ENCODE measurements at places on chromosomes 5 and 9.
A peak's percentile ranks its signal among the peaks of the same experiment; 100 is the strongest.

- no peak for DNase-seq
Measured at GRCh38 chr9:19522558-19522957, 113.7 kb downstream of the ACER2 start.

- no peak for DNase-seq
Measured at GRCh38 chr5:62299101-62299500, 6.9 kb upstream of the KIF2A start.

DNA sequence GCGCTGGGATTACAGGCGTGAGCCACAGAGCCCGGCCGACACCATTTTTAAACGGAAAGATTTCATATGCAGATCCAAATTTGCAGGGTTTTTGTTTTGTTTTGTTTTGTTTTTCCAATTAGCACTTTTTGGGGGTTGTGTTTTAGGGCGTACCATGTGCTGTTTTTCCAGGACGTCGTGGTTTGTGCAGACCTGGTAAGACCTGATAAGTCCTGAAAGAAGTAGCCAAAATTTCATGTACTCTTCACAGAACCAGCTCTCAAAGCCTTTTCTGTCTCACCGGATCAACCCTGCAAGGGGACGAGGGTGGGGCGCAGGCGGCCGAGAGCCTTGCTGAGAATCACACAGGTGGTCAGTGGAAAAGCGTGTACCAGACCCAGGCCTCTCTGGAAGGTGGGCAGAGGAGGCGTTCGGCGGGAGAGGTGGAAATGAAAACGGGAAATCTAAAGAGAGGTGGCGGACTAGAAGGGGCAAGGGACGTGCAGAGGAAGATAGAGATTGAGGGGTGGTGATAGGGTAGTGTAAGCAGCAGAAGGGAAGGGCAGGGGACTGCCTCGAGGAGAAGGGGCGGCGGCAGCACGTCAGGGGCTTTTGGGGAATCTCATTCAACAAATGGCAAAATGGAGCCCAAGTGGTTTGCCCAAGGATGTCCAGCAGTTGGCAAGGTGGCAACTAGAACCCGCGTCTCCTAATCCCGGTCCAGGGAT is 1.1 kb upstream of the FAF2 start:
- DNase-seq: no peak

- peak; percentile 62 for DNase-seq
Measured at GRCh38 chr9:136399176-136400037, 563 bp downstream of the SNAPC4 start.

- no peak for DNase-seq
Measured at GRCh38 chr9:7289773-7290172, 509.8 kb downstream of the DMAC1 start.

GRCh38 chr5:89353837-89354551 is 471.0 kb upstream of the MEF2C start:
- DNase-seq: no peak

DNA sequence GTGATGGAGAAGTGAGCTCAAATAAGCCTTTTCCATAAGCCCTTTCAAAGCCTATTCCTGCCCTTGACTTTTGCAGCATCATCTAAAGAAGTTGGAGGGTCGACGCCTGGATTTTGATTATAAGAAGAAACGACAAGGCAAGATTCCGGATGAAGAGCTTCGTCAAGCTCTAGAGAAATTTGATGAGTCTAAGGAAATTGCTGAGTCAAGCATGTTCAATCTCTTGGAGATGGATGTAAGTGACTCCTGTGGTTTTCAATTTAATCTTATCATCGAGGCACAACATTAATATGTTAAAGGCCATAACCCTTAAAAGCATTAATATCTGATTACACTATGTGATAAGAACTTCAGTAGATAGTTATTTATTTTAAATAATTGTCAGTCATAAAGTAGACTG is 210.4 kb downstream of the SH3GL2 start:
- no peak for DNase-seq

DNA sequence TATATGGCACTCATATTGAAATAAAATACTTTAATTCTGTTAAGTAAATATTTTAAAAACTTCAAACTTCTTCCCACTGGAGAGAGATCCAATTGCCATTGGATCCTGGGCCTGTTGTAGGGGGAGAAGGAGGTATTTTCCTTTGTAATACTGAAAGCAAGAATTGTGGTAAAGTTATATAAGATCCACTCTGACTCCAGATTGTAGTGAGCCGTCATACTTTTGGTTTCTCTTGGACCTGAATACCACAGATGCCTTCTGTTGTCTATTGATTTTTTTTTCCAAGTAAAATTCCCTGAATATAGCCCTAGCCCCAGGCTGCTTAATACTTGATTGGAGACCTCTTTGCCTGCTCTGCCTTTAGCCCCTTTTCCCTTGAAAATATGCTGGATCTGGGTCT is 86.9 kb downstream of the ATG10 start:
- no peak for DNase-seq

GRCh38 chr9:36436909-36437308 is 36.8 kb upstream of the RNF38 start:
- DNase-seq: no peak

DNA sequence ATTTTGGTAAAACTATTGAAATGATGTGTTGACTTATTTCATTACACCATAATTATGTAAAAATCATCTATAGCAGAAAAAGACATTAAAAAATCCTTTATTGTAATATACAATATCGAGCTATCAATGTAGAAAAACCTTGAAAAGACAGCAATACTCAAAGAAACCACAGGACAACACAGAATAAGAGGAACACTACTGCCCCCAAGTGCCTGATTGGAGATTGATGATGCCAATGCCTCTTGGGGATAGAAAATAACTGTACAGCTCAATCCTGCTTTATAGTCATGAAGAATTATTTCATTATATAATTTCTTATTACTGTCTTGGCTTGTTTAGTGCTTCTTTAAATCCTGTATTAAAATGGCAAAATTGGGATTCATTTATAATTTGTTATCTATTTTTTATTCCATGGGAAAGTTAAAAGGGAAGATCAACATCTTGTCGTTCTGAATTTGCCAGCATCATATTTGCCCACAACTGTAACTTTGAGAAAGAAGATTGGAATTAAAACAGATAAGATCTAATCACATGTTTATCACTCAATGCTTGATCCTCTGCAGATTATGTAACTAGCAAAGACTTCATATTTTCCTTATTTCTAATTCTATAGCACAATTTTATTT is 337.5 kb downstream of the CDH9 start:
- DNase-seq: peak; percentile 49

DNA sequence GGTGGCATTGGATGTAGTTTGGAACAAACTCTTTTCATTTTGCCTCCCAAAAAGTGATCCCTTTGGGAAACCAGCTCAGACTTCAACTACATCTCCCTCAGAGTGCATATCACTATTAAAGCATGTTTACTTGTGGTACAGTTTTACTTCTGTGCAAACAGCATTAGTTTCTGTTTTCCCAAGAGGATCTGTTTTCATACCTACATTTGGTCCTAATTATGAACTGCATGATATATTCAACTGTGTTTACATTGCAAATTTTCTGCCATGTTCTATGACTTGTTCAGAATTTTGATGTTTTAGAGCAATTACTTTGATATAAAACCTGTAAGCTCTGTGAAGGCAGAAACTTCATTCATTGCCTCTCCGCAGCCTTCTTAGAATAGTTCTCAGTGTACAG is 681.5 kb upstream of the ACO1 start:
- no peak for DNase-seq

GRCh38 chr9:116693233-116693731 is 6.2 kb downstream of the TRIM32 start:
- no peak for DNase-seq

- peak; percentile 96 for DNase-seq
Measured at GRCh38 chr9:127915801-127916719, 781 bp downstream of the ST6GALNAC4 start.

GRCh38 chr9:4596165-4596922 is 65.8 kb upstream of the PLPP6 start:
- DNase-seq: no peak

GRCh38 chr9:106927916-106928315 is 65.0 kb downstream of the ZNF462 start:
- no peak for DNase-seq

DNA sequence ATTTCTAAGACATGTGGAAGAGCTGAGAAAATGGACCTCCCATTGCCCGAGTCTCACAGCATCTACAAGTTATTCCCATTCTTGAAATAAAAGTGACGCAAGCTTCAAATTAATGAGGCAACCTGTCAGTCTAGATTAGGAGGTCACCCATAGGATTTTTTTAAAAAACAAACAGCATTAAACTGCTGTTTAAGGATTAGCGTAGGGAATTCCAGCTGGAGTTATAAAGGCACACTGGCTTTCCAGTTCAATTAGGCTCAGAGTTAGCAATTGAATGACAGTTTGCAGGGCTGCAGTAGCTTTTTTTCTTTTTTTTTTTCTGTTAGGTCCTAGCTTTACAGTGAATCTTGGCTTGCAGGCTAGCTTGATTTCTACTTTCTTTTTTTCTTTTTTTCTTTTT is 16.2 kb downstream of the PRKACG start:
- no peak for DNase-seq

DNA sequence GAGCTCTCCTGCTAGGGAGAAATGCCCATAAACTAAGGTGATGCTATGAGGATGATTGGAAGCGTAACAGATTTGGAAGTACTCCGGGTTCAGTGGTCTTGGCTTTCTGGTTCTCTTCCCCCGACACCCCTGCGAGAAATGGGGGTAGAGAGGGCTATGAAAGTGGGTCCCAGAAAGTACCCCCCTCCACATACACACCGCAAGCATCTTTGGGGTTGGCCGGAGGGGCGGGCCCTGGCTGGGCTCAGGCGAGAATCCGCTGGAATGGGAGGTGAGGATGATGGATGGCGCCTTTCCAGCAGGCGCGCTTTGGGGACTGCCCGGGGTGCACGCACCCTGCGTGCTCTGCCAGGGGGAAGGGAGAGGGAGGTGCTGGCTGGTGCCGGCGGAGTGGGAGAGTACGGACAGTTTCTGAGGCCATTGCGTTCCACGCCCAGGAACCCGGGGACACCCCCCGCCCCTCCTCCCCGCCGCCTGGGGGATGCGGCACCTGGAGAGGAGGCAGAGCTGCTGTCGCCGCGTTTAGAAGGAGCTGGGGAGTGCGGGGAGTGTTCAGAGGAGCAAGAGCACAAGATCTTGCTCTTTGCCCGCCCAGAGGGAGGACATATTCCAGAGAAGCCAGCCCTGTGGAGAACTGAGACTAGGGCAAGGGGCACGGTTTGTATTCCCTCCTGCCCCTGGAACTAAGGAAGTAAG is 1.9 kb downstream of the PCSK5 start:
- no peak for DNase-seq

- DNase-seq: no peak
Measured at GRCh38 chr9:102135768-102136167, 397.3 kb upstream of the GRIN3A start.

- no peak for DNase-seq
Measured at GRCh38 chr5:54769746-54770145, 215.6 kb downstream of the ESM1 start.

DNA sequence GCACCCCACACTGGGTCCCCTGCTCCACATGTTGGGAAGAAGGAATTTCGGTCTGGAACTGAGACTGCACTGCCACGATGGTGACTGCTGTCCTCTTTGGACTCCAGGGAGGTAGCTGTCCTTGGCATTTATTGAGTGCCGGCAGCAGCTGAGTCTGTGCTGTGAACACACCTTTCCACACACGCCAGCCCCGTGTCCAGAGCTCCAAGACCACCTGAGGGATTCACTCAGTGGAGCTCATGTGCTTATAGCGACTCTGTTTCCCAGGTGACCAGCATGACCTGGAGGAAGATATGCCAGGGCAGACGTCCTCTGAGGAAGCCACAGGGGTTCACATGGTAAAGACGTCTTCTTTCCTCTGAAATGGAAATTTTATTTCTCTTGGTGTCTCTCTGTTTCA is 33.2 kb upstream of the FLT4 start:
- no peak for DNase-seq

Data from RPMI8226 (cell line).